ENCODE measurements at places on chromosomes 4 and X.

GRCh38 chrX:78024349-78025059 is 55.1 kb upstream of the PGAM4 start:
- DNase-seq: no peak

DNA sequence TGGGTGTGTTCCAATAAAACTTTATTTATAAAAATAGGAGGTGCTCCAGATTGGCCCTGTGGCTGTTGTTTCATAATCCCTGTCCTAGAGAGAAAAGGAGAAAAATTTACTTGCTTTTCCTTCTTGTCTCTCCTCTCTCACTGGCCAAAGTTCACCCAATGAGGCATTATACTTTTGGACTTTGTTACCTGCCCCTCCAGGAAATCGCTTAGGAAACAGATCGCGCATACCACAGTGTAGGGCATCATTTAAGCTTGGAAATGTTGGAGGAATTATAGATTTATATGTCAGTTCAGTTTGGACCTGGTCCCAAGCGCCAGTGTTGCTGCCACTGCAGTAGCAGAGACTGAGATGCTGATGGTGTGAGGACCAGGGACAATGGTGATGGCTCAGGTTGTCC is 337.6 kb upstream of the NR3C2 start:
- no peak for DNase-seq

DNA sequence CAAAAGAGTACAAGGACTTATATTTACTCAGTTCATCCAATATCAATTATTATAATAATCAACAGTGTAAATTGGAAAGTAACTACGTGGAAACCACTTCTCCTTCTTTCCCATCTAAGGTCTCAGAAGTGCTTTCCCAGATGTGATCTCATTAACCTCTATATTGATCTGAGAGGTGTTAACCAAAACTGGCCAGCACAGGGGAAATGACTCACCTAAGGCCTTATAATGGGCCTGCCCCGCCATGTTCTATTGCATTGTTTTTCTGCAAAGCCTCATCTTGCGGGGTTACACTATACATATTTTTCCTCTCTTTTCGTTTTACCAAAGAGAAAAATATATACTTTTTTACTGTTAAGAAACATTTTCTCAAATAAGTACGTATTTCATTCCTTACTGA is 20.5 kb downstream of the RAB40A start:
- DNase-seq: no peak

GRCh38 chr4:41751449-41752061 is 3.0 kb upstream of the PHOX2B start:
- DNase-seq: no peak

- DNase-seq: no peak
These were observed 32.7 kb downstream of the TBC1D14 start for GRCh38 chr4:6942238-6942800.

GRCh38 chr4:140105436-140105835 is 48.5 kb downstream of the MAML3 start:
- DNase-seq: no peak

GRCh38 chrX:16778545-16778944 is 7.7 kb upstream of the TXLNG start:
- DNase-seq: no peak

DNA sequence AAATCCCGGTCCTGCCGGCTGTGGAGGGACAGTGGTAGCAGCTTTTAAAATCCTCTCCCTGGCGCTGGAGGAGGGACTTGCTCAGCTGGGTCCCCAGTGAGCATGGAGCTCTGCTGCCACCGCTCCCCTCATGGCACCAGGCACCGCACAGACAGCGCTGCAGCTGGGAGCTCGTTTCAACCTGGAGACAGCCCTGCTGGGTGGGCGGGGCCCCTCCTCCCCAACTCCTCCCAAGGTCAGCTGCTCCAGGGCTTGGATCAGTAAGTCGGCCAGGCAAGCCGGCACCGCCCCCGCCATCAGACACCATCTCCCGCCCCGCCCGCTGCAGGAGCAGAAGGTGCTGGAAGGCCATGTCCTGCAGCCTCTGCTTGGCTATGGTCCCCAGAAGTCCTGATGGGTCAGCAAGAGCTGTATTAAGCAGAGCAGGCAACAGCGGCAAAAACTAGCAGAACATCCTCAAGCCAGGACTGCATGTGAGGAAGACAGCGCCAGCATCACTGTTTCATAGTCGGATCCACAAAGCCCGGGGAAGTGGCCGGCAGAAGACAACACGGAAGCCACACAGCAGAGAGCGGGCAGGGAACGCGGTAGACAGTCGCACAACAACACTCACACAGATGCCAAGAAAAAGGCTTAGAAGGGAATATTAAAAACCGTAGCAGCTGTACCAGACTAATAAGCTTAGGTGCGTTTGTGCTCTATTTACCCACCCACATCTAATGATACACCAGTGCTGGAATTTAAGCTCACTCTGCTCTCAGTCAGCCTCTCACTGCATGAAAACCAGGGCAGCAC is 16.2 kb downstream of the ZFYVE28 start:
- no peak for DNase-seq

DNA sequence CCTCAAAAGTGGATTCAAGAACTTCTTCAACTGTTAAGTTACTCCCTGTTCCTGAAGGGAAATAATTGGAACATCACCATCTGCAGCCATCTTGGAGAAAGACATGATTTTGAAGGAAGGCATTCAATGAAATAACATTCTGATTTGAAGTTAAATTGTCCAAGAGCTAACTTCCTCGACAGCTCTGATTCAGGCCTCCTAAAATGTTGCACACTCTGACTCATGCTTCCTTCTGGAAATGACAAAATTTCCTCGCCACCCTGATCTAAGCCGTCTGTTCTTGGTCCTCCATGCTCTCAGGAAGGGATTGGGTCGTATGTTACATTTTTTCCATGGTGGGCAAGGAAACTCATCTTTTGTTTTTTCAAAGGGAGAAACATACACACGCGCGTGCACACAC is 496.9 kb upstream of the DIPK2B start:
- DNase-seq: no peak

DNA sequence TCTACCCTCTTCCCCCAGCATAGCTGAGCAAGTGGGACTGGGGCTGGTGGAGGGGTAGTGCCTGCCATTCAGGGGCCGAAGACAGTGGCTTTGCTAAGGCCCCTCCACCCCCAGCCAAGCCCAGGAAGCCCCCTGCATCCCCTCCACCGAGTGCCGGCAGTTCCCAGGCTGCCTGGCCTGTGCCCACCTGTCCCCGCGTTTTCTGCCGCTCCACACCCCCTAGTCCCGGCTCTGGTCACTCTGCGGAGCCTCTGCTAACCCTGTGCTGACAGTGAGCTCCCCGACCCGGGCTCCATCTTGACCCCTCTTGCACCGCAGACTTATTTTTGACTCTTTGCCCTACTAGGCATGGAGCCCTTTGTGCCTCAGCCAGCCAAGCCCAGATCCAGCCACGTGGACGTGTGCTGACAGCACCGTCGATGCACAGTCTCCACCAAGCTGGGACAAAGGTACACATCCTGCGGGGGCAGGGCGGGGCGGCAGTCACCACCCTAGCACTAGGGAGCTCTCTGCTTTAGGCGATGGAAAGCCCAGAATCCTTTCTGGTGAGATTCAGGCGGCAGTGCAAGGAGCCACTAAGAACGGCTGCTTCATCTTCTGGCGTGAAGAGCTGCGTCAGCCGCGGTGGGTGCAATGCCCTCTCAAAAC is 96.6 kb downstream of the PHKA2 start:
- no peak for DNase-seq

- peak; percentile 93 for DNase-seq
These were observed 10.9 kb upstream of the CLTRN start for GRCh38 chrX:15675490-15675921.

Data from activated CD4-positive, CD25-positive, alpha-beta regulatory T cell treated with anti-CD3 and anti-CD28 coated beads, Interleukin-2, amount 50 U/mL, for 72 hours (primary cell).